Trophoblast cell (in vitro differentiated cells and primary cell): ENCODE measurements at places on chromosomes 5 and 9.

- DNase-seq = no peak
Observed at GRCh38 chr9:14750821-14751220, 28.3 kb upstream of the CER1 start.

DNA sequence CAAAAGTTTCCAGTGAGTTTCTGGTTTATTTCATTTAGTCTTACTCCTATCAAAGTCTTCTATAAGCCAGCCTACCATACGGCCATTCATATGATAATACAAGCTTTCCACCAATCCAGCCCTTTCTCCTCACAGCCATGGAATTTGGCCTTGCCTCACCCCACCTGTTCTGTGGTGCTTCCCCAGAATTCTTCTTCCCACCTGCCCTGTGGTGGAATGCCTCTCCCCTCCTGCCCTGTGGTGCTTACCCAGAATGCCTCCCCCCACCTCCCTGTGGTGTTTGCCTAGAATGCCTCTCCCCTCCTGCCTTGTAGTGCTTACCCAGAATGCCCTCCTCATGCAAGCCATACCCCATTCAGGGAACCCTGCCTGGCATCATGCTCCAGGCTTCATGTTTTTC lies 90.3 kb upstream of the APC start:
- no peak for DNase-seq

GRCh38 chr5:177498013-177498787 lies 796 bp upstream of the PDLIM7 start:
- DNase-seq = peak; percentile 40

- no peak for DNase-seq
Observed at GRCh38 chr9:114244570-114244969, 78.3 kb upstream of the ORM1 start.

- no peak for DNase-seq
Observed at GRCh38 chr5:150124111-150124557, 31.5 kb downstream of the PDGFRB start.

DNA sequence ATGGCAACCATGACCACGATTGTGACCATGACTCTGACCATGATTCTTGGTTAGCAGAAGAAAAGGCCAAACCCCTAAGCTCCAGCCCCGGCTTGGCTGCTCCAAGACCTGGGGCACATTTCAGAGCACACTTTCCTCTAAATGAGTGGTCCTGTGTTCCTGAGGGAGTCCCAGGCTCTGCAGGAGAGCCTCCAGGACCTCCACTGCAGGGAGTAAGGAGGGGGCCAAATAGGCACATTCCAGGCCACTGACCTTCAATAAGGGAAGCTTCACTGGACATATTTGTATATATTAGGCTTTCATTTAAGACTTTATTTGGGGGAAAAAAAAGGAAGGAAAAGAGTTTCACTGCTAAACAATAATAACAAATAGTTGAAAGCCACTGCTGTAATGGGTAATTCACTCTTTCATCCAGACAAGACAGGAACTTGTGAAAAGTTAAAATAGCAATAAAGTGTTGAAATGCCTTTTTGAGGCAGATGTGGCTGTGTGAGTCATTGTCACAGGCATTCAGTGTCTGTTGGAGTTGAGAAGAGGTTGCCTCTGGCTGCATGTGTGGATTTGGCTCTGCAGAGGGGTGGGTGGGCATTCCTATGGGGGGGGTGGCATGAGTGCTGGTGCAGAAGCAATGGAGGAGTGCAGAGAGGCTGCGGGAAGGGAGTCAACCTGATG lies 63.9 kb upstream of the TGFBR1 start:
- DNase-seq = peak; percentile 46

GRCh38 chr5:148924817-148925216 lies 98.4 kb downstream of the ADRB2 start:
- DNase-seq = no peak

DNA sequence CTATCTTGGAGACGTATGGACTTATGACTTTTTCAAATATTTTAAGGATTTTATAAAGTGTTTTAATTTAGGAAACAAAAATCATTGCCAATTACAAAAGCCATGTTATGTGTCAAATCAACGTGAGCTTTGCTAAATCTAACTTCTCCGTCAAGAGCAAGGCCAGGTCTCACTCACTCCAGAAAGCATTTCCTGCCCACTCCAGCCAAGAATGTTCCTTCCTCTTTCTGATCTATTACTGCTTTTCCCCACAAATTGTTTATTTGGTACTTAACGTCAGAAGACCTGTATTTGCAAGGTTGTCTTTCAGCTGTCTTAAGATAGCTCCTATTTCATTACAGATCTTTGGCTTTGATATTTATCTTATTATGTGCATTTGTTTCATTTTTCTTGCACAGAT lies 193.5 kb upstream of the HAPLN1 start:
- DNase-seq = no peak

- peak; percentile 46 for DNase-seq
Observed at GRCh38 chr5:157513182-157513581, 53.2 kb downstream of the NIPAL4 start.

DNA sequence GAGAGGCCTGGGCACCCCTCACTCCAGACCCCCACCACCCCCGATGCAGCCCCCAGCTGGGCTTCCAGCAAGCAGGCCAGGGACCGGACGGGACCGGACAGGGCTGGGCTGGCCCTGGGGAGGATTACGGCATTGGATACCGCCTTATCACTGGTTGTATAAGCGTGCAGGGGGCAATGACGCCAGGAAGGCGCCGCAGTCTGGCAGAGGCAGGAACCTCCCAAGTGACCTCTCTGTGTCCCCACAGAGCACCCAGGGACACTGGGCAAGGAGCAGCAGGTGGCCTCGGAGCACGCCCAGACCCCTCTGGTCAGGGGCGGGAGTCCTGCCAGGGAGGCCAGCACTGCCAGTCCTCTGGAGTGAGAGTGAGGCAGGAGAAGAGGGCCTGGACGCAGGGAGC lies 723 bp upstream of the LCN15 start:
- DNase-seq = no peak

- no peak for DNase-seq
Observed at GRCh38 chr5:151926188-151926587, 1.5 kb upstream of the GLRA1 start.

- DNase-seq = peak; percentile 91
Observed at GRCh38 chr9:35367451-35367850, 122.5 kb upstream of the RUSC2 start.

- DNase-seq = no peak
Observed at GRCh38 chr5:107669096-107670031, 1.4 kb downstream of the EFNA5 start.

GRCh38 chr9:15205632-15206420 lies 101.2 kb downstream of the TTC39B start:
- no peak for DNase-seq

GRCh38 chr9:4935001-4935672 lies 49.9 kb upstream of the JAK2 start:
- peak; percentile 15 for DNase-seq

DNA sequence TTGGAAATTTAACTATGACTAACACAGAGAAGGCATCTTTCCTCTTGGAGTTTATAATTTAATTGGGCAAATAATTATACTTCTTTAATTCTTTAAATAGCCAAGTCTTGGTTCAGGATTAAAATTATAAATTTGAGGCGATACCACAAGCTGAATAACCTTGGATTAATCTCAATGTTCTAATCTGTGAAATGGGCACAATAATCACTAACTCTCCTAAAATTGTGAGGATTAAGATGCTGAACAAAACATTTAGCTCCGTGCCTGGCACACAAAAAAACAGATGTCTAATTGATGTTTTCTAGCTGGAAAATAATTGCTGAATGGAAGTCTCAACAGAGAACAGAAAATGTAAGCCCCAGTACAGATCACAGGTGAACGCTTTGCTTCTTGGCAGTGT lies 69.7 kb upstream of the TRIM32 start:
- DNase-seq = no peak
